ENCODE measurements at places on chromosomes 12 and 14. TPM values are rescaled to one million over a fixed set of nuclear protein-coding genes. Genes with fewer than 3 reads are reported as not detected.

HOXC11 gene
- total RNA-seq: not detected

C12orf50 gene
- total RNA-seq: not detected

POTEM gene
- total RNA-seq: not detected

FRMD6 gene
- 20.6 TPM for total RNA-seq

DNA sequence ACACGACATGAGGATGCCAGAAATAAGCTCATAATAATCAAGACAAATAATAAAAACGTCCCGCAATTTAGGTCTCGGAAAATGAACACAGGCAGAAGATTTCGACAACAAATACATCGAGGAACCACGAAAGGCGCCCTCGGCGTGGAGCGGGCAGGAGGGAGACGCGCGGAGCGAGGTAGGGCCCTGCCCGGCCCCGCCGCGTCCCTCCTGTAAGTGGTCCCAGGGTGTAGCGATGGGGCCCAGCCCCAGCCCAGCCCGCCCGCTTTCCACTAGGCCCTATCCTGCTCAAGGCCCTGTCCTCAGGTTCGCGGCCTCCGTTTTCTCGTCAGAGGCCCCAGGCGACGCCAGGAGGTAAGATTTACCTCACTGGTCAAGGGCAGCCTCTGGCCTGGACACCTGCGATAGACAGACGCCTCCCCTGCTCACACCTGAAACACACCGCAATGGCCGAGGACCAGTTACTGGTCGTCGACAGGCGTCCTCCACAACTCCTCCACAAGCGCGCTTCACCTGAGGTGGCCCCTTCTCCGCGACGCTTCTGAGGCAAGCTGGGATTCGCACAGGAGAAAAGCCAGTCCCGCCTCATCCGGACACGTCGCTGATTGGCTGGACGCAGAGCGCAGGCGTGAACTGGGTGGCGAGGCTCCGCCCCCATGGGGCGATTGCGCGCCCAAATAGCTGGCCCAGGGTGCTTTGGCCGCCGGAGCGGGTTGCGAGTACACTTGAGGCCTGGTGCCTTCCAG, at the start of gene SYCP3:
SYCP3 (minus strand) TSS at position 543 of the 746 bp plus-strand sequence. CDS start 1,527 bp downstream, outside the sequence.
- DNase-seq: no peak

DNA sequence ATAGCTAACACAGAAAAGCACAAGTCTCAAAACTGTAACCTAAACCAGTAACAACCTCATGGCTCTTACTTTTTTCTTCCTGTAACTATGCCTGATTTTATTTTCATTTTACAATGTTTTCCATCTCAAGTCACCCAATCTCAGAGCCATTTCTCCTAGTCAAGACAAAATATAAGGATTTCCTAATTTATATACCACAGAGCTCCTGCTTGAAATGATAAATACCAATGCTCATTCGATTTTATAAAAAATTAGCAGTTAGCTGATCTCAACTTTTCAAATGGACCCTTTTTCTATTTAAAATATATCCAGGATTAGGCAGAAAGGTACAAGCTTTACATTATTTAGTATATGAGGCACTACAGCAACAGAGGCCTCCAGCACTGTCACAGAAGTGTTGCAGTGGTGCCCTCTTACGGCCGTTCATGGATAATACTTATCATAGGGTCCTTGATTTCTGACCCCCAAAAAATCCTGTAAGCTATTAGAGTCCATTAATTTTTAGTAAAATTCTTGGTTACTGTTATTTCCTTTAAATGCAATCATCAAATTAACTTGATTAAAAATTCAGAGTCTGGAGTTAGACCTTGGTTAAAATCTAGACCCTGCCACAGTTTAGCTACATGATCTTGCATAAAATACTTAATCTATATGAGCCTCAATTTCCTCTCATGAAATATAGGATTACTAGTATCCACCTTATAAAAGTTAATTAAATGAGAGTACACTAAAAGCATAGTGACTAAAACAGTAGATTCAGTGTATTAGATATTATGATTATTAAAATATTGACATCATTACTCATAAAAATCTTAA, 68.3 kb downstream of the SEC23A start:
- peak; percentile 69 for DNase-seq

Data from neural progenitor cell (in vitro differentiated cells).